ENCODE measurements at places on chromosomes 6 and 20.

DNA sequence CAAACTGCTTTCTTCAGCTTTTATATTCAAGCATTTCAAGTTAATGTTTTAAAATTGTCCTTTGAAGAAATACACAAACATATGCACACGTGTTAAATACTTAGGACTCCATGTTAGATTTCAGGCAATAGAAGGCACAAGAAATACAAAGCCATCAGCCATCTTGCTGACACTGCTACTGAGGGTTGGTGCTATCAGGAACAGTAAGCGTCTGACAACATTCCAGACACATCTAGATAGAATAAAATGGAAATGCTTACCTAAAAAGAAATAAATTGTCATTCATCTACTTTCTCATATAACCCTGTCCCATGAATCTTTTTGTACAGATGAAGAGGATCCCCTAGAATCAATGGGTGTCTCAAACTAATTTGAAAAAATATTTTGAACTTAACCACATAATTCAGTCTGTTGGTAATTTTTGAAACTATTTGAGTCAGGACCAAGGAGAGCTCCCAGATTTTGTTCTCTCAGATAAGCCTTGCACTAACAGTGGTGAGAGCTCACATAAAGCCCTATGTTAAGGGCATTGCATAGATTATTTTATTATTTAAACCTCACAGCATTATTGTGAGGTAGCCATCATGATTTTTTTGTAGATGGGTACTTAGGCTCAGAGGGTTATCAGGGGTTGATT, 631.1 kb upstream of the POU3F2 start:
- DNase-seq, result peak; percentile 48

DNA sequence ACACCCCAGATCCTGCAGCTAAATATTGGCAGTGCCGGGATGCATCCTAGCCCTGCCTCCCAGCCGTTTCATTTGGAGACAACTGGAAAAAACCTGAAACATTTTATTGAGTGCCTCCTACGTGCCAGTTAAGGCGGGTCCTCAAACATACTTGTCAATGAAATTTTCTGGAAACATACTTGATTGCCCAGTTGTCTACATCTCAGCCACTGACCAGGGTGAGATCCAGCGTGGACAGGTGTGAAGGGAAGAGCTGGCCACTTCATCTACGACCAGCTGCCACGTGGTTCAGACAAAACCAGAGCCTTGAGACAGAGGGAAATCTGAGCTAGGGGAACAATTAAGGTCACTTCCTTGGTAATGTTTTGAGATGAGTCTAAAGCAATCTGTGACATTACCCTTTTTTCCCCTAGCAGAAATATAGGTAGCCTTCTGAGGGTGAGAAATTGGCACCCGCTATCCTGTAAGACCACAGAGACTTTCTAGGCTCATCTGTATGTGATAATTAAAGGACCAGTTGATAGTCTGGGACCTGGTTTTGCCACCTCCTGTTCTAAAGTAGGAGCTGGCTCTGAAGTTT, 116.3 kb upstream of the MTHFD1L start:
- DNase-seq, result no peak

- DNase-seq, result no peak
These were observed 30.6 kb downstream of the SHLD1 start for GRCh38 chr20:5780846-5781217.

DNA sequence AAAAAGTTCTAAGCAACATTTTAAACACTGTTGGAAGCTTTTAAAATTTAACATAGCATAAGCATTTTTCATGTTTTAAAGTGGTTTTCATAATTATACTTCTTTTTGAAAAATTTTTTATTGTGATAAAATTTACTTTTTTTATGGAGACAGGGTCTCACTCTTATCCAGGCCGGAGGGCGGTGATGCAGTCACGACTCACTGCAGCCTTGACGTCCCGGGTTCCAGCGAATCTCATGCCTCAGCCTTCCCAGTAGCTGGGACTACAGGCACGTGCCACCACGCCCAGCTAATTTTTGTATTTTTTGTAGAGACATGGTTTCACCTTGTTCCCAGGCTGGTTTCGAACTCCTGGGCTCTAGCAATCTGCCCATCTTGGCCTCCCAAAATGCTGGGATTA, 46.1 kb upstream of the TULP4 start:
- no peak for DNase-seq

DNA sequence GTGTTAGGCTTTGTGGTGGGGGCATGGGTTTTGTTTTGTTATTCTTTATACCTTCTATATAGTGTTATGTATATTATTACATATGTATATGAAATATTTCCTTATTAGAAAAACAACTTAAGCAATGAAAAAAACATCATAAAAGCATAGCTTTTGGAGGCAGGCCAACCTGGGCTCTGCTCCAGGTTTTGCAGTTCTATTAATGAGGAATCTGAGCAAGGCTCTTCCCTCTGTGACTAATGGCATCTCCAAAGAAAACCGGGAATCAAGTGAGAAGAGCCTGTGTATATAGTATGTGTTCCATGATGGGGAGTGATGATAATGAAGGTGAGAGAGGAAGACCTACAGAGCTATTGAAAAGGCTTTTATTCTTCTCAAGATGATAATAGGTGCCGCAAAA, 291.1 kb downstream of the CLIC5 start:
- no peak for DNase-seq

GRCh38 chr20:43969028-43969447, 54.4 kb downstream of the TOX2 start:
- no peak for DNase-seq

- peak; percentile 68 for DNase-seq
These were observed 76.6 kb upstream of the PROKR2 start for GRCh38 chr20:5393218-5393870.

DNA sequence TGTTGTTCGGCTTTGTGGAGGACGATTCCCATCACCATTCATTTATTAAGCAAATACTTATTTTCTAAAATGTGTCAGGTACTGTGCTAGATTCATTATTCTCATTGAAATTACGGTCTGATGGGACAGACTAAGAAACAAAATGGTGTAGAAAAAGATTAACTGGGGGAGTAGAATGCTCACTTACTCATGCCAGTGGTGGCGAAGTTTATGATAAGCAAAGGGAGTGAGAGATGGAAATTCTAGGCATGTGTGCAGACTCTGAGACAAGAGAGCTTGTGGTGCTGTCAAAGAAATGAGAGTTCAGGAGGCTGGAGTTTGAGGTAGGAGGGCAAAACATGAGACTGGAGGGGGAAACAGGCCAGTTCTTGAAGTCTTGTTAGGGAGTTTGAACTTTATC, 896 bp downstream of the RPP21 start:
- DNase-seq, result no peak

DNA sequence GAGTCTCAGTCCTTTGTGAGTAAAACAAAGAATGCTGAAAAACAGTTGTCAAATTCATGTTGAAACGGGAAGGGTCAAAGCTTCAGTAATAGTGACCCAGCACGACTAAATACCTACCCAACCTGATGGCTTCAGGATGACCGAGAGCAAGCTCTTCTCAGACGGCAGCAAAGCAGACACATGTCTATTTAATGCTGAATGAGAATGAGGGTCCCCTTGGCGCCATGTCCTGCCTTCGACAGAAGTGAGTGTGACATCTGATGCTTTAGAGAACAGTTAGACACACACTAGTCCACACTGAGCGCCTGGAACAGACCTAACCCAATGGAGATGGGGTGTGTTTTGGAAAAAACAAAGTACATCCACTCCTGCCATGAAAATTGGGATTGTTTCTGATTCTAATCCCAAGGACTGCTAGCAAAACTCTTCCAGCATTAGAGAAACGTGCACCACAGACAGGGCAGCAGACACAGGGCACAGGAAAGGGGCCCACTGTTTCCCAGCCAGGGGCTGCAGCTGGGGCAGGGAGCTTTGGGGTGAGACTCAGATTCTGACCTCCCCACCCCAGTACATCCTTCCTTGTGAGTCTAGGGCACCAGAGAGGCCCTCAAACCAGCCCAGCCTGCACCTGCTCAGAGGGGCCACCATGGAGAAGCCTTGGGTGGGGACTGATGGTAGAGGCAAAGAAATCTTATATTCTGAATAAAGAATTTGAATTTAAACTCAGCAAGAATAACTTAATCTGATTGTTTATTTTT, 76.5 kb downstream of the C6orf118 start:
- no peak for DNase-seq

Measured in neural progenitor cell (in vitro differentiated cells).